Epithelial cell of prostate (primary cell): ENCODE measurements at places on chromosomes 11 and 22.

- no peak for DNase-seq
Measured at GRCh38 chr22:24752088-24752623, 22.4 kb downstream of the PIWIL3 start.

DNA sequence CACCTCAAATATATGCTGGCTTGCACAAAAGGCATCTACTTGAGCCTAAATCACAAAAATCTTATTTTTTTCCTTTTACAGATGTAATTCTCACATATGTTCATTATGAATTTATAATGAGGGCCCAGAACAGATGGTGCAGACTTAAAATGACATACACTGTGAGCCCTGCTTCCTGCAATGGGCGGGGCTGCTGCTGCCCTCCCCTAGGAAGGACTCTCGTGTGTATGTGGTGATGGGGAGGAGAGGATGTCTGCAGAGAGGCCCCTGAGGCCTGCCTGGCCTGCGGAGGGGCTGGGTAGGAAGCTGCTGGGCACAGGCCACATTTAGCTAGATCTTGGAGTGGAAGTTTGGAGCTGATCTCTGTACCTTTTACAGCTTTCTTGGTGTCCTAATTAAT lies 233.4 kb upstream of the KIRREL3 start:
- no peak for DNase-seq

DNA sequence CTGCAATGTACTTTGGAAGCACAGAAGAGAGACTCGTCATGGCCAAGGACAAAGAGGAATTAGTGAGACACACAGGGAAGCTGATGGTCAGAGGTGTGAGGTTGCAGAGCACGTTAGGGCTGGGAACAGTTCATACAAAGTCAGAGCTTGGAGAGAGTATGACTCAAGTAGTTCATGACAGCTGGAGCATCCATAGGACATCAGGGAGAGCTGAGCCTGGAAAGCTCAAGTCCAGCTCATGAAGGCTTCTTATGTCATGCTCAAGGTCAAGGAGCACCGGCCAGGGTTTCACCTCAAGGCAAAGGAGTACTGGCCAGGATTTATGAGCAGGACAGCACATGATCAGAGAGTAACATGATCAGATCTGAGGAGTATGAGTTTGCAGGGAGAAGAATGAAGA lies 64.6 kb upstream of the CHST1 start:
- no peak for DNase-seq

DNA sequence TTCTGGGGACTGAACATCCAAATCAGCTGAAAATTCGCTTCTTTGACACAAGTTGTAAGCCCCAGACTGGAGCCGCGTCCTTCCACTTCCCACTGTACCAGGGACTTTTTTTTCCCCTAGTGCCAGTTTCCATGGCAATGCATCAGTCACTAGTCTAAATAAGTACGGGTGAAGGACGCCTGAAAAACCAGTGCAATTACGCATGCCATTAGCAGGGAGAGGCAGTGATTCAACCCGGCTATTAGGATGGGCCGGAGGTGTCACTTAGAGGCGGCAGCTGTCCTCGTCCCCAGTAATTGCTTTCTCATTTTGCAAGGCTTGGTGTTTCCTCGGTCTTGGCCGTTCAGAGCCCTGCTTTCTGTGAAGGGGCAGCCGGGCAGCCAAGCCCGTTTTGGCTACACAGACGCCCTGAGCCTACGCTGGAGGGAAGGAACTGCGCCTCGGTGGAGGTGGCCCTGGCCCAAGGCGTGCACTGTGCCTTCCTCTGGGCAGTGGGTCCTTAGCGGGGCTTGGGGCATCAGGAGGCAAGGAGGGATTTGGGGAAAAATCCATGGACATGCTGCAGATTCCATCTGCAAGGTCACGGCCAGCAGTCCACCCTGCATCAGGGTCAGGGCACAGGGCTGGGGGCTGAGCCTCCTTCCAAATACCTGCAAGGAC lies 319.7 kb downstream of the CTTN start:
- DNase-seq = no peak

- DNase-seq = no peak
Measured at GRCh38 chr11:32326522-32326921, 108.8 kb downstream of the WT1 start.

DNA sequence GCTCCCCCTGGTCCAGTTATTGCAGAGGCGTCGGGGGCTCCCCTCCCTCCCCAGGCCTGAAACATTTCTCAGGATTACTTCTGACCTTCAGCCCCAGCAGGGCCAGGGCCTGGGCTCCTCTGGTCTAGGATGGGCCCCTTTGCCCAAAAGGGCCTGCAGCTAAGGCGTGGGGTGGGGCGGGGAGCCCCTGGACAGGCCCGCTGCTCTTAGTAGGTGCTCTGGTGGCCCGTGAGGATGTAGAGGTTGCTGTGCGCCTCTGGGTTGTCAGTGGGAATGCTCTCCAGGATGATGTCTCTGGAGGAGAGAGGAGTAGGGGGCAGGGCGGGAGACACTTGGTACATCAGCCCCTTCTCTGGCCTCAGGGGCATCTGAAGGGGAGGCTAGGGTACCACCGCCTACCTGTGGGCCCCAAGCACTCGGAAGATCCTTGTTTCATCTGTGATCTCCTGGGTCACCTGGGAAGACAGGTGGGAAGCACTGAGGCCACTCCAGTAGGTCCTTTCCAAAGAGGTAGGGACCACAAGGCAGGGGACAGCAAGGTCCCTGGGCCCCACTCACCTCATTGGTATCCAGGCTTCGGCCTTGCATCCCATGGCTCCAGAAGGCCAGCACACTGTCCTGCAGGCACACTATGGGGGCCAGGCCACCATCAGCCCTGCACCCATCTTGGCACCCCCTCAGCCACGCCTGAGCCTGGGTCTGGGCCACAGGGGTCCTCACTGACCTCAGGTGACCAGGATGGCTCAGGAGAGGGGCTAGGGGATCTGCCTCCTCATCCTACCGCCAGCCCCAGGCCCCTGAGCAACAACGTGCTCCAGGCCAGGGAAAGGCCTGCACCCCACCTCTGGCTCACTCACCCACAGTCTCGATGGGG lies 11.2 kb upstream of the SF1 start:
- DNase-seq = no peak

- no peak for DNase-seq
Measured at GRCh38 chr11:130383344-130384211, 44.8 kb downstream of the ADAMTS8 start.

GRCh38 chr11:64055077-64055476 lies 19.3 kb downstream of the FLRT1 start:
- DNase-seq = no peak

DNA sequence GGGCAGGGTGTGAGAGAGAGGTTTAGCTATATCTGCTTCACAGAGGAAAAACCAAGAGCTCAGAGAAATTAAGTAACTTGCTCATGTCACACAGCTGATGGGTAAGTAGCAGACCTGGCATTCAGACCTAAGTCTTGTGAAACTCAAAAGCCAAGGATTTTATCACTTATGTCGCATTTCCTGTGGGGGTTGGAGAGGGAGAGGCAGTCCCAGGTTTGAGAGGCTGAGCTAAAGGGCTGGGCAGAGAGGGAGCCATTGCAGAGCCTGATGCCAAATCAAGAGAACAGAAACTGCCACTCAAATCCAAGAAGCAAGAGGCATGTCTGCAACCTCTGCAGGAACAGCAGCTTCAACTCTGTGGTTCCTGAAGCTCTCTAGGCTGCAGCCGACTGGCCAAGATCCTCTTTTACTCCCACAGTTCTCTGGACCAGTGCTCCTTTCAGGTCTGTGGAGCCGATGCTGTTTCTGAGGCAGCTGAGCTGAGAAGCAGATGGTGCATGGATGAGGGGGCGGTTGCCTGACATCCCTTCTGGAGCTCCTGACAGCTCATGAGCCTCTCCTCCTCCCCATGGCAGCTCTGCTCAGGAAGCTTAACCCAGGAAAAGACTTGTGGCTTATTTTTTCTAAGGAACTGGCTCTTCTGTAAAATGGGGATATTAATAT lies 47.6 kb upstream of the NAV2 start:
- DNase-seq = no peak

GRCh38 chr11:79931692-79932091 lies 490.9 kb upstream of the TENM4 start:
- DNase-seq = no peak

- no peak for DNase-seq
Measured at GRCh38 chr22:27748751-27749191, 52.8 kb downstream of the MN1 start.

GRCh38 chr11:59186130-59186594 lies 14.2 kb downstream of the DTX4 start:
- no peak for DNase-seq

DNA sequence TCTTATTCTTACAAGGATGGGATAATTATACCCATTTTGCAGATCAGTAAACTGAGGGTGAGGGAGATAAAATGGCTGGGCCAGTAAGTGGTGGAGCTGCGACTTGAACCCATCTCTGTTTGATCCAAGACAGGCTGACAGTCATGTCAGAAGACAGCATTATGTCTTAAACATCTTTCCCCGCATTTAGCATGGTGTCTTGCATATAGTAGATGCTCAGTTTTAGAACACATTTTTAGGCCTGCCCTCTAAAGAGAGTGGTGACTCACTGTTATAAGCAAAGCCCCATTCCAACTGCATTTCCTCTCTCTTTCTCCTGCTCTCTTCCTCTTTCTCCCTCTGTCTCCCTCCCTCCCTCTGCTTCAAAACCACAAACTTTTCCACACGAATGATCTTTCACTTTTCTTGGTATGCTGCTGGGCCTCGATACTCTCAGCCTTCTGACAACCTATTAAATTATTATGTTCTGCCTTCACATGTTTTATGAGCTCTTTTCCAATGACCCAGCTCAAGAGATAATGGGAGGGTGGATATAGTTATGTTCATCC lies 25.2 kb downstream of the CWC15 start:
- no peak for DNase-seq

GRCh38 chr11:115616971-115617370 lies 112.8 kb upstream of the CADM1 start:
- no peak for DNase-seq

DNA sequence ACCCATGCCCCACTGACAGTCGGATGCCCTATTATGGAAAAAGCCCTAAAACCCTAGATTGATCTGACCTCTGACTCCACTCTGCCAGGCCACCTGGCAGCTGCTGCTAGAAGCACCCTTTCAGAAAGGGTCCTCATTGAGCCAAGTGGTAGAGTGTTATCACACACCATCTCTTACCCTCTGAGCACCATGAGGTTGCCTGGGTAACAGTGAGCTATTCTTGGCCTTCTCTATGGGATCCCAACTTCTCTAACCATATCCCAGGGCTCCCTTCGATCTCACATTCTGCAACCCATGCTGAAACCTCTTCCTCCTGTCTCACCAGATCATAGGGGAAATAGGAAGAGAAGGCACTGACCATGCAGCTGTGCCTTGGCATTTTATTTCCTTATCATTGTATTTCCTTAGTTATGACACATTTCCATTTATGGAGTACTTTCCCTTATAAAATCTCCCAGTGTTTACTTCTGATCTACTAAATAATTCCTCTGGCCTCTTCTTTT lies 52.7 kb downstream of the MPPED2 start:
- DNase-seq = no peak

DNA sequence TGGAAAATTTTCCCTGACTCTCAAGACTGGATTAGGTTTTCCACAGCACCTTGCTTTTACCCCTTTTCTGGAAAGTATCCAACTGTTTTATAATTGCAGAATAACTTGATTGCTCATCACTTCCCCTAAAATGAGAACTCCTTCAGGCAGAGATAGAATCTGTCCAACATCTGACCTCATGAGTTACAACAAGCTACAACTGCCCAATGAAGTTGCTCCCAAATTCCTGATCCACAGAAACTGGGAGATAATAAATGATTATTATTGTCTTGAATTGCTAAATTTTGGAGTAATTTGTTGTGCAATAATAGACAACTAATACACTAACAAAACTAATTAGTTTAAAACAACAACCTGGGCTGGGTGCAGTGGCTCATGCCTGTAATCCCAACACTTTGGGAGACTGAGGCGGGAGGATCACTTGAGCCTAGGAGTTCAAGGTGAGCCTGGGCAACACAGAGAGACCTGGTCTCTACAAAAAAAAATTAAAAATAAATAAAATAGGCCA lies 10.0 kb upstream of the CCDC83 start:
- peak; percentile 34 for DNase-seq

GRCh38 chr11:98772893-98773292 lies 247.9 kb upstream of the CNTN5 start:
- no peak for DNase-seq

GRCh38 chr11:71154261-71154805 lies 98.0 kb downstream of the SHANK2 start:
- DNase-seq = no peak

DNA sequence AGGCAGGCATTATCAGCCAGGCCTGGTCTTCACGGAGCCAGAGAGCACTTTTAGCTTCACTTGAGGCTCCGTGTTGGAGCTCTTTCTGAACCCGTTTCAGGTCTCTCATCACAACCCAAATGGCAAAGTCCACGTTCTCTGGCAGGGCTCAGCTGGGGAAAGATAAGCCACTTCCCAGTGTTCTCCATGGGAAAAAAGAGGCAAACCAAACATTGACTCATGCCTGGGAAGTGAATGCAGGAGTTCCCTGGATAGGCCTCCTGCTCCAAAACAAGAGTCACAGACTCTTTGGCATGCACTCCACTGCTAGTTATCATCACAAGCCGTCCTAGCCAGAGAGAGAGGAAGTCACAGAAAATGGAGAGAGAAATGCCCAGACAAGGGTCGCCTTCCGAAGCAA lies 11.6 kb downstream of the OPCML start:
- DNase-seq = no peak

- no peak for DNase-seq
Measured at GRCh38 chr22:39478441-39478850, 21.6 kb downstream of the MGAT3 start.

- DNase-seq = no peak
Measured at GRCh38 chr22:39080052-39080762, 3.1 kb downstream of the APOBEC3G start.

GRCh38 chr11:94806419-94806818 lies 38.3 kb downstream of the AMOTL1 start:
- no peak for DNase-seq

DNA sequence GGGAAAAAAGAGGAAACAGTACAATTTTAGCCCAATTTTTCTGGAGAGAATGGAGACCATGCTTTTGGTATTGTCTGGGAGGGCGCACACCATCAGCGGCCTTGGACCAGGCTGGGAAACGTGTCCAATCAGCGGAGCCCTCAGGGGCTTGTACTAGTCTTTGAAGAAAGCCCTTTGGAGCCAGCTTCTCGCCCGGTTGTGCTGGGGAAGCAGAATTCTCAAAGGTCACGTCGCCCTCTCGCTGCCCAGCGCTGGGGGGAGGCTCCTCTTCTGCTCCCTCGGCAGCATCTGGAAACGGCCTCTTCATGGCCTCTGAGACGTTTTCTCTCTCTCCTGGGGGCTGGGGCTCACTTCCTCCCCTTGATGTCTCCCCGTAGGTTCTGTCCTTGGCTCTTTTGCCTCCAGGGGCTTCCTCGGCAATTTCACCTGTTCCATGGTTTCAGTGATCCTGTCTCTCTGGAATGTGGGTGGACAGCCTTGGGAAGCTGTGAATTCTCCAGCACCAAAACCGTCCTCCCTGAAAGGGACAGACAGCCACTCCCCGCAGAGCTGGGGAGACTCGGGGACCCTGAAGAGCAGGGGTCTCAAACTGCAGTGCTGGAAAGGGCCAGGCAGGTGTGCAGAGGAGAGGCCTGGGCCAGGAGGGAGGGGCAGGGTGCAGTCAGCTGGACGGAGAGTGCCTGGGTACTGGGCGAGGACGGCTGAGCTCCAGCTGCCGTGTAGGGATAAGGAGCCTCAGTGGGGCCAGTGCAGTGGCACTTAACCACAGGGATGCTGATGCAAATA lies 80.2 kb downstream of the RPS6KA4 start:
- no peak for DNase-seq

- no peak for DNase-seq
Measured at GRCh38 chr22:50087646-50088045, 2.2 kb upstream of the MOV10L1 start.
